ENCODE measurements at places on chromosomes 2 and 18.

GRCh38 chr2:85523903-85524335 lies 15.0 kb upstream of the MAT2A start:
- no peak for DNase-seq

DNA sequence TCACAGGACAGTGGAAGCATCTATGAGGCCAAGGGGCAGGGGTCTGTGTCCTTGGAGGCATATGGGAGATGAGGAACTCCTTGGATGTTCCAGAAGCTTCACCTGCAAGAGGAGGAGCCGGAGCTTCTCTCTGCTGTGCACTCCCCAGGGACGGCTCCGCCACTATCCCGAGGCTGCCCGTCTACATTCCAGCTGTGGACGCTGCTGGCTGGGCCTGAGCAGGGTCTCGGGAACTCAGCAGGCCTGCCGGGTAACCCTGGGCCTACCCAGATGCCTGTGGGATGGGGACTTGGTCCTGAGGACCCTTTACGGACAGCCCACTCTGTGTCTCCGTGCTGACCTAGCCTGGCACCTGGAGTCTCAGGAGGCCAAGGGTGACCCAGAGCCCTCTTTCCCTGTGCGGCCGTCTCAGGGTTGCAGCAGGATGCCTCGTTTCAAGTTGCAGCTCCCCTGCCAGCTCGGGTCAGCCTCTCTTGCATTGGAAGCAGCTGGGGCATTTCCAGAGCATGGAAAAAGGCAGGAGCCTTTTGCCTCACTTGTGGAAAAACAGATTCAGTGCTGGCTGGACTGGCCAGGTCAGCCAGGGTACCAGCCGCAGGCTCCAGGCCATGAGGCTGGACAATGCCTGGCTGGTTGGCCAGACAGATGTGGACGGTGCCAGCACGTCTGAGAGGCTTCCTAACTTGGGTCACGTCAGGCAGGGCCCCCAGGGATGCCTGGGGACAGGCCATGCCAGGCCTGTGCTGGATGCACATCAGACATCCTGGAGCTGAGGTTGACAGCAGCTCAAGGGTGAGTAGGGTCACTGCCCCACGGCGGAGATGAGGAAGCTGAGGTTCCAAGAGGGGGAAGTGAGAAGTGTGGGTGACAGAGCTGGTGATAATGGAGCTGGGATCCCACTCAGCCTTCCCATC lies 41.5 kb downstream of the SCTR start:
- peak; percentile 78 for DNase-seq

- DNase-seq = no peak
These were observed 74.7 kb downstream of the SMAD7 start for GRCh38 chr18:48875942-48876511.

GRCh38 chr2:136189221-136189782 lies 71.4 kb upstream of the CXCR4 start:
- no peak for DNase-seq

DNA sequence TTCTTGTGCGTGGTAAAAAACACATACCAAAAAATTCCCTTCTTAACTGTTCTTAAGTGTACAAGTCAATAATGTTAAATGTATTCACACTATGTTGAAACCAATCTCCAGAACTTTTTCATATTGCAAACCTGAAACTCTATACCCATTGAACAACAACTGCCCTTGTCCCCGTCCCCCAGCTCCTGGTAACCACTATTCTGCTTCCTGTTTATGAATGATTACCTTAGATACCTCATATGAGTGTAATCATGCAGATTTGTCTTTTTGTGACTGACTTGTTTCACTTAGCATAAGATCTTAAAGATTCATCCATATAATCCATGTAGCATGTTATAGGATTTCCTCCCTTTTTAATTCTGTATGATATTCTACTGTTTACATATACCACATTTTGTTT lies 59.9 kb downstream of the NAT8 start:
- DNase-seq = no peak

DNA sequence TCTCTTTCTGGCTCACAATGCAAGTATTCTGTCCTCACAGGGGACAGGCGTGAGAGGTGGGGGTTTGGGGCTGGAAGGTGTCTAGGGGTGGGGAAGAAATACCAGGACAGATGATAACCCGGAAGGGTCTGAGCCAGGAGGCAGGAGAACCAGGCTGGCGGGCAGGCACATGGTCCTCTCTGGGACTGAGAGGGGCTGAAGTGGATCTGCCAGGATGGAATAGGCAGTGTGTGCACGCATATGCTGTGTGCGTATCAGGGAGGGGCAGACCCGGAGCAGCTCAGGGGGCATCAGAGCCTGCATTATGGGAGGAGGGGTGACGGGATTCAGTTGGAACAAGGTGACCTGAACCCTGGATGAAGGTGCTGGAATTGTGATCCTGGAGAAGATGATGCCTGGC lies 157.3 kb downstream of the DYSF start:
- DNase-seq = no peak

DNA sequence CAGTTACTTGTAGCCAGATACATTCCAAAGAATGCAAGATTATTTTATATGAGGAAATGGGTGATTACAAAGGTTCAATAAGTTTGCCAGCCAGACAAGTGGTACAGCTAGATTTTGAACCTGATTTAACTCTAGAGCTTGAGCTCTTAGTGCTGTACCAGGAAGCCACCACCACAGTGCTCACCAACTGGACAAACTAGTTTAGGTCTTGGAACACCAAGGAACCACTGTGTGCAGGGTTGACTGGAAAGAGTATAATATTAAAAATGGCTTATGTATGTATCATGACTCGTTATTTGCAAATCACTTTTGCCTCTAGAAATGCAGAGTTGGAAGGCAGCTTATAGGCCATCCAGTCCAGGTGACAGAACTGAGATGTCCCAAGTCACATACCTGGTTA lies 177.2 kb downstream of the TXNL1 start:
- DNase-seq = no peak

GRCh38 chr2:105776560-105776928 lies 31.8 kb downstream of the NCK2 start:
- DNase-seq = no peak

DNA sequence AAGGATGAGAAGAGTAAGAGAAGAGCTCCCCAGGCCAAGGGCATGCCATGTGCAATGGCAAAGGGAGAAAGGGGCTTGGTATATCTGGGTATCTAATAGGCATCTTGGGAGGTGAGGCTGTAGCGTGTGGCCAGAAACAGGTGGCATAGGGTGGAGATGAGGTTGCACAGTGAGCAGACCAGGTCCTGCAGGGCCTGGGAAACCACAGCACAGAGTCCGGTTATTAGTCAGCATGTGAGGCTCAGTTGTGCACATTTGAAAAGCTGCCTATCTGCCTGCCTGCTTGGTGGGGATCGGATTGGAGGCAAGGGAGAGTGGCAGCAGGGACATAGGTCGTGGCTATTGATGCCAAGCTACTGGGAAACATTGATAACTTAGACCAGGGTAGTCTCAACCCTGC lies 190.6 kb downstream of the TPGS2 start:
- DNase-seq = no peak

GRCh38 chr2:26298638-26299393 lies 47.1 kb upstream of the SELENOI start:
- peak; percentile 52 for DNase-seq

DNA sequence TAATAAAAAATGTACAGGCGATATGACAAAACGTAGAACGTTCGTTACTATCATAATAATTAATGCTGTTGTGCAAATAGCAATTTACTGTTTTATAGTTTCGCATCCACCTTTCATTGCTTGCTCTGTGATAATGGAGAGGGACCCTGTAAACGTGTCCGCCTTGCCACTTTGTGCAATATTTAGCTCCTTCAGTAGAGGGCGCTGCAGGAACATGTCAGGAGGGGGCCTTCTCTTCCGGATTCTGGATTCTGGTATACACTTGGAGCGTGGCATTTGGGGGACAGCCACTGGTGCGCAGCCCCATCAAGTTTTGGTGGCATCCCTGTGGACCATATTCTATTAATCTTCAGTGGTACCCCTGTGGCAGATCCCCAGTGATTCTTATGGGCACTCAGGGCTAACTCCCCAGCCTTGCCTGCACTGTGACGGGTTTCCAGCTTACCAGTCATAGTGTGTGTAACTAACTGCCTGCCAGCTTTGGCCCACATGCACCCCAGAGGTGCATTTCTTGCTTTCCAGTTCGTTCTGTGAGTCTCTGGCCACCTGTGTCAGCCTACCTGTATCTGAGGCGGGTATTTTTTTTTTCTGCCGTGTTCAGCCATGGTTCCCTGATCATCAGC lies 140.3 kb downstream of the CYRIA start:
- DNase-seq = peak; percentile 74

- DNase-seq = no peak
These were observed 1.5 kb downstream of the GRHL1 start for GRCh38 chr2:9952856-9953503.
